Stimulated activated memory B cell treated with anti-CD40 and anti-IgM and Interleukin-4, amounts not matched to agents 10 μg/mL and 1 μg/mL and 100 μg/mL, for 72 hours (primary cell): ENCODE measurements at places on chromosomes 13 and 19.

GRCh38 chr19:6740589-6741343 lies 1.3 kb downstream of the TRIP10 start:
- H3K27me3 ChIP-seq: no peaks in the 10 kb centered on the region
- H3K36me3 ChIP-seq: peaks cover 38% of the 10 kb centered on the region
- peaks cover 50% of the 10 kb centered on the region for H3K4me1 ChIP-seq
- peak overlapping the region; percentile 89 for H3K4me3 ChIP-seq
- ATAC-seq: peak; percentile 3

GRCh38 chr19:47228937-47229675 lies 1.9 kb downstream of the BBC3 start:
- no peak overlapping the region for H3K27ac ChIP-seq
- H3K4me3 ChIP-seq: no peak overlapping the region
- no peaks in the 10 kb centered on the region for H3K36me3 ChIP-seq

GRCh38 chr19:50706387-50706786 lies 13.2 kb downstream of the SHANK1 start:
- peaks cover 66% of the 10 kb centered on the region for H3K27me3 ChIP-seq
- ATAC-seq: no peak
- no peak overlapping the region for H3K27ac ChIP-seq
- H3K36me3 ChIP-seq: no peaks in the 10 kb centered on the region

DNA sequence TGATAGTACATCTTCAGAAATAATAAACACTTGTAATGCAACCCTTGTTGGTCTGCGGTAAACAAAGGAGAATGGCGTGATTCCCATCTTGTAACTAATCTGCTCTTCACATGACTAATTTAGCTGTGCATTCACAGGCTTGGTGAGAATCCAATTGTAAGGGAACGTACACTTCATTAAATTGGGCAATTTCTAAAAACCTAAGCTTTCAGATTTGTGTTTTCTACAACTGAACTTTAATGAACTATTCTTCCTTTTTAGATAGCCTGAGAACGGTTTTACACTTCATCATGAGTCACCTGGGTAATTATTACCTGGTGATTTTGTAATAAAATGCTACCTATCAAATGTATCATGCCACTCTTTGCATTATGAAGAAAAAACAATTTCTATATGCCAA lies 306.9 kb downstream of the KLF5 start:
- H3K4me1 ChIP-seq: no peaks in the 10 kb centered on the region
- no peaks in the 10 kb centered on the region for H3K36me3 ChIP-seq
- H3K4me3 ChIP-seq: no peak overlapping the region
- no peak for ATAC-seq

- peak overlapping the region; percentile 83 for H3K4me3 ChIP-seq
- ATAC-seq: no peak
- H3K27ac ChIP-seq: peak overlapping the region; percentile 90
- H3K36me3 ChIP-seq: peaks cover 11% of the 10 kb centered on the region
- no peaks in the 10 kb centered on the region for H3K27me3 ChIP-seq
These were observed 1.4 kb downstream of the GPX4 start for GRCh38 chr19:1105008-1105872.

- H3K36me3 ChIP-seq: peaks cover 11% of the 10 kb centered on the region
- no peak overlapping the region for H3K27ac ChIP-seq
- no peaks in the 10 kb centered on the region for H3K4me1 ChIP-seq
- no peak overlapping the region for H3K4me3 ChIP-seq
These were observed 12.2 kb downstream of the RHPN2 start for GRCh38 chr19:33052352-33052972.

GRCh38 chr13:47976325-47976724 lies 24.7 kb downstream of the SUCLA2 start:
- no peak overlapping the region for H3K27ac ChIP-seq
- no peak for ATAC-seq
- no peak overlapping the region for H3K4me3 ChIP-seq
- H3K27me3 ChIP-seq: no peaks in the 10 kb centered on the region
- H3K36me3 ChIP-seq: peaks cover 81% of the 10 kb centered on the region
- H3K4me1 ChIP-seq: peaks cover 13% of the 10 kb centered on the region

DNA sequence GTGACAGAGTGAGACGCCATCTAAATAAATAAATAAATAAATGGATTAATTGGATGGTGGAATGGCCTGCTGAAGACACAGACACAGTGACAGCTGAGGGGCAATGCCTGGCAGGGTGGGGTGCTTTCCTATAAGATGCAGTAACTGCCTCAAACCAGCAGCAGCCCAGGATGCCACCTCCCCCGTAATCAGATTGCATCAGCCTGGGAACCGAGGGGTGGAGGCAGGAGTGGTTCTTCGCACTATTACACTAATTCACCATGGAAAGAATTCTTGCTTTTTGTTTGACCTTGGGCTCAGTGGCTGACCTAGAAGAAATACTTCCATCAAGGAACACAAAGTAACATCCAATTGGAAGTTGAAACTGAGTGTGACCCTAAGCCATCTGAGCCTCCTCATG lies 31.6 kb upstream of the USP12 start:
- no peak overlapping the region for H3K27ac ChIP-seq
- no peaks in the 10 kb centered on the region for H3K27me3 ChIP-seq
- no peak for ATAC-seq
- H3K4me1 ChIP-seq: no peaks in the 10 kb centered on the region
- peaks cover 6% of the 10 kb centered on the region for H3K36me3 ChIP-seq

DNA sequence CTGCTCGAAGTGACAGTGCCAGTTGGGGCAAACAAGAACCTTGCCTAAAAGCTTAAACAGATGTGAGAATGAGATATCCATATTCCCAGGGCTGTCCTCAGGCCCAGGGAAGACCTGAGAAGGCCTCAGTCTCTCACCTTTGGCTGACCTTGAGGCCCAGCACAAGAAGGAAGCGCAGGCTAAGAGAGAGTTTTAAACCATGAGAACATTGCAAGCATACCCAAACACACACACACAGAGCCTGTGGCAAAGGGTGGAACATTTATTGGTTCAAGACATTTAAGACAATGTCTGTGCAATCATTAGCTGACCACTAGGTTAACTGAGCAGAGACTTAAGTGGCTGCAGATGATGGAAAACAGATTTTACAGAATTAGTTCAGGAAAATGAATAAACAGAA lies 248.2 kb downstream of the NBEA start:
- no peaks in the 10 kb centered on the region for H3K27me3 ChIP-seq
- no peak overlapping the region for H3K4me3 ChIP-seq
- ATAC-seq: no peak
- H3K4me1 ChIP-seq: no peaks in the 10 kb centered on the region

GRCh38 chr19:5916181-5916708 lies 2.2 kb downstream of the CAPS start:
- ATAC-seq: no peak
- no peak overlapping the region for H3K4me3 ChIP-seq
- peaks cover 40% of the 10 kb centered on the region for H3K36me3 ChIP-seq
- no peaks in the 10 kb centered on the region for H3K4me1 ChIP-seq
- H3K27me3 ChIP-seq: no peaks in the 10 kb centered on the region

DNA sequence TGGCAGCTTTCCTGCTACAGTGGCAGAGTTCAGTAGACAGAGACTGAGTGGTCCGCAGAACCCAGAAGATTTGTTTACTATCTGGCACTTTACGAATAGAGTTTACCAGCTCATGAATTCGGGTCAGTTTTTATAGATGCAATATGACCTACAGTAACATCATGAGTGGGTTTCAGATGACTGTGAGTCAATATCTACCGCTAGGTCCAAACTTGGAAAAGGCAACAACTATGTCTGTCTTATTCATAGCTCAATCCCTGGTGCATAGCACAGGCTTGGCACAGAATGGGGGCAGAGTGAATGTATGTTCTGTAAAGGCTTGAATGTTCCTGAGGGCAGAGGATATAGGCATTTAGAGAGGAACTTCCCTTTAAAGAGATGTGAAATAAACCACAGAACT lies 65.2 kb downstream of the RAP2A start:
- ATAC-seq: no peak
- H3K27ac ChIP-seq: no peak overlapping the region
- no peaks in the 10 kb centered on the region for H3K27me3 ChIP-seq
- H3K4me3 ChIP-seq: no peak overlapping the region
- no peaks in the 10 kb centered on the region for H3K4me1 ChIP-seq

GRCh38 chr13:37479916-37480315 lies 118.7 kb downstream of the POSTN start:
- no peak for ATAC-seq
- no peak overlapping the region for H3K4me3 ChIP-seq
- no peaks in the 10 kb centered on the region for H3K27me3 ChIP-seq

DNA sequence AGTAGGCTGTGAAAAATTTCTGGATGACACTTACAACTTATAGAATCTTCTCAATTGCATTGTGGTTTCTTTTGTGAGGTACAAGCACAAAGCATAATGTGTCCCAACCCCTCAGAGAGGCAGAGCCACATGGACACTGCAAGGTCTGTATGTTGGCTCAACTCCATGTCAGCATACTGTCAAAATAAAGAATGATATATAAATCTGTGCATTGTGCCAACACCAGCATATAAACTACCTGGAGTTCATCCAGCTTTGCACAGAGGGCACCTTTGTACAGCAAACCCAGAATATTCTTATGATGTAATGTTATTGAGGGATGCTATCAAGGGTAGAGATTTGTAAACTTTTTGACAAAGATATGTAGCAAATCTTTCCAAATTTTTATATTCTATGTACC lies 1065.8 kb upstream of the MIR17HG start:
- no peaks in the 10 kb centered on the region for H3K36me3 ChIP-seq
- no peak overlapping the region for H3K4me3 ChIP-seq
- no peak for ATAC-seq
- H3K27me3 ChIP-seq: no peaks in the 10 kb centered on the region

DNA sequence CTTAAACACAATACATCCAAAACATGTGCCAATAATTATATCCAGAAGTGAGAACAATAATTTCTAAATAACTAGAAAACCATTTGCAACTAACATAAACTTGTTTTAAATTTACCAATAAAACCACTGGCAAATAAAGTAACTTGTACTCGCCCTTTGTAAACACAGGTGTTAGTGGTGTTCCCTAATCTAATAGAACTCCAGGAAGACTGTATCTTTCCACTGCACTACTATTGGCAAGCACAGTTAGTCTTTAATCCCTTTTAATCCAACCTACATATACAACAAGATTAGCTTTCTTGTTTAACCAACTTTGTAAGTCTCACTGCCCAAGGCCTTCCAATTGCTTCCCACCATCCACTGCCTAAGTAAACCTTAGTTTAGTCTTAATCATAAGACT lies 79.5 kb downstream of the PCDH9 start:
- peaks cover 7% of the 10 kb centered on the region for H3K4me1 ChIP-seq
- no peak overlapping the region for H3K4me3 ChIP-seq
- no peak overlapping the region for H3K27ac ChIP-seq
- H3K36me3 ChIP-seq: no peaks in the 10 kb centered on the region
- no peak for ATAC-seq

GRCh38 chr13:74825152-74825937 lies 656.6 kb downstream of the TBC1D4 start:
- no peak for ATAC-seq
- H3K4me3 ChIP-seq: no peak overlapping the region
- H3K4me1 ChIP-seq: no peaks in the 10 kb centered on the region
- no peaks in the 10 kb centered on the region for H3K27me3 ChIP-seq

DNA sequence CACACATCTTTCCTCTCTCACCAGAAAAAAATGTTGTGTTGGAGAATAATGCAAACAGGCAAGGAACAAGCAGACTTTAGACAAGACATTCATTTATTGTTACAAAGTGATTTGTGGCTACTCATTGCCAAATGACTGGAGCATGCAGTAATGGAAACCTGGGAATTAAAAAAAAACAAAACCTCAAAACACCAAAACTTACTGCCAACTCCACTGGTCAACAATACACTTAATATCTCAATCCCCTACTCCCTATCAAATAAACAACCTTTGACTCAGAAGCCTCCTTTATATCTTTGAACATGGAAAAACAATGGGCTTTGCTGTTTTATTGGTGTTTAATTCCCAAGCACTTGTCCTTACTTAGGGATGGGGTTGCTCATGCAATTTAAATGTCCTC lies 112.8 kb downstream of the POSTN start:
- H3K27me3 ChIP-seq: no peaks in the 10 kb centered on the region
- no peak overlapping the region for H3K27ac ChIP-seq

GRCh38 chr19:47247308-47247990 lies 8.9 kb upstream of the CCDC9 start:
- no peaks in the 10 kb centered on the region for H3K27me3 ChIP-seq
- ATAC-seq: no peak
- H3K4me3 ChIP-seq: no peak overlapping the region
- H3K36me3 ChIP-seq: no peaks in the 10 kb centered on the region

- H3K4me1 ChIP-seq: peaks cover 8% of the 10 kb centered on the region
- ATAC-seq: no peak
- no peak overlapping the region for H3K4me3 ChIP-seq
- H3K36me3 ChIP-seq: no peaks in the 10 kb centered on the region
- H3K27me3 ChIP-seq: peaks cover 50% of the 10 kb centered on the region
These were observed 525.1 kb downstream of the MYO16 start for GRCh38 chr13:109154546-109154945.

- H3K4me1 ChIP-seq: peaks cover 36% of the 10 kb centered on the region
- H3K27me3 ChIP-seq: no peaks in the 10 kb centered on the region
- no peak overlapping the region for H3K4me3 ChIP-seq
- H3K36me3 ChIP-seq: peaks cover 8% of the 10 kb centered on the region
- ATAC-seq: no peak
These were observed 2.0 kb upstream of the RCBTB1 start for GRCh38 chr13:49587311-49587847.

- H3K36me3 ChIP-seq: no peaks in the 10 kb centered on the region
- H3K27ac ChIP-seq: no peak overlapping the region
- peaks cover 2% of the 10 kb centered on the region for H3K27me3 ChIP-seq
- no peak for ATAC-seq
- no peak overlapping the region for H3K4me3 ChIP-seq
- H3K4me1 ChIP-seq: peaks cover 10% of the 10 kb centered on the region
These were observed 4.3 kb upstream of the C19orf25 start for GRCh38 chr19:1483131-1483978.

DNA sequence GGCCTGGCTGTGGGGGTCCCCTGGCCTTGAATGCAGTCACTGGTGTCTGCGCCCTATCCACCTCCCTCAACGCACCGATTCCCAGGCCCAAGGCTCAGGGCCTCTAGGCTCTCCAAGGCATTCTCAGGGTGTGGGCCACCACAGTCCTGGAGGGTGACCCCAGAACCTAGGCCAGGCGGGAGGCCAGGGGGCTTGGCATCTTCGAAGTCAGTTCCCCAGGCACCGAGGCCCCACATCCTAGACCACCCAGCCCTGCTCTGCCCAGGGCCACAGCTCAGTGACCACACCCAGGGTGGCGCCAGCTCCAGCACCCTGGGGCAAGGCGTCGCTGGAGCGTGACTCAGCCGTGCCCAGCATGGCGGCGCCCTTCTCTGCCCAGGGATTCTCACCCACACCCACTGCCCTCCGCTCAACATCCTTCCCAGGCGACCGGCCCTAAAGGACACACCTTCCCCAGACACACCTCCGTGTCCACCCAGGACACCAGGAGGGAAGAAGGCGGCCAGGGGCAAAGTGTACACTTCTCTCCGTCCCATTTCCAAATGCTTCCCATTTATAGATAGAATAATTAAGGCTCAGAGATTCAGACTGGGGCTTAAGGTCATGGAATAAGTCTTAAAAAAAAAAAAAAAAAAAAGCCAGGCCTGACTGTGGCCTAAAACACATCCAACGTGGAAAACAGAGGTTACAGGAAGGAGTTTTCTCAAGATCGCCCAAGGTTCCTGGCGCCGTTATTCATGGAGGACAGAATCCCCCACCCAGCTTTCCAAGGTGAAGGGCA lies 36.4 kb upstream of the NANOS3 start:
- peaks cover 85% of the 10 kb centered on the region for H3K4me1 ChIP-seq
- no peaks in the 10 kb centered on the region for H3K27me3 ChIP-seq
- ATAC-seq: peak; percentile 3
